ENCODE measurements at places on chromosomes 7 and 10. TPM values are rescaled to one million over a fixed set of nuclear protein-coding genes. Genes with fewer than 3 reads are reported as not detected.

DNA sequence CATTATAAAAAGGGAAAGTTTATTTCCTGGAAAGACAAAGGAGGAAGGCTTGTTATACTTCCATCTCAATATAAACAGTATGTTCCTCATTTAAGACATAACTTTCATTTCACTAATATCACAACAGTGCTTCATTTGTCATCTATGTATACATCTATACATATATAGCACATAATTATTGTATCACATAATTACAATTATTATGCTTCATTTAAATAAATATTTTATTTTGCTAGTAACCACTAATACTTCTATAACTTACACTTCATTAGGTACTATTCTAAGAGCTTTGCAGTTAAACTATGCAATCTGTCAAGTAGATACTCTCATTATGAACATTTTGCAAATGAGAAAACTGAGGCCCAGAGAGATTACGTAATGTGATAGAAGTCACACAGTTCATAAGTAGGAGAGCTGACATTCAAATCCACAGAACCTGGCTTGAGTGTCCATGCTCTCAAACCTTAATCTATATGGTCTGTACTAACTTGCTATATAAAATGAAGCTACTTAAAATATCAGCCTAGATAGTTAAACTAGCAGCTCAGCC, 86.5 kb downstream of the PPP1R3A start:
- no peaks in the 10 kb centered on the region for H3K27me3 ChIP-seq
- no peak overlapping the region for H3K27ac ChIP-seq
- no peaks in the 10 kb centered on the region for H3K36me3 ChIP-seq
- no peaks in the 10 kb centered on the region for H3K4me1 ChIP-seq

GRCh38 chr7:332020-332517, 42.1 kb downstream of the FOXL3 start:
- H3K4me1 ChIP-seq, result no peaks in the 10 kb centered on the region
- DNase-seq, result no peak
- H3K36me3 ChIP-seq, result no peaks in the 10 kb centered on the region
- no peaks in the 10 kb centered on the region for H3K27me3 ChIP-seq

The IGF2BP3 gene
- total RNA-seq, result 0.70 TPM

The TBX20 gene
- total RNA-seq, result 0.12 TPM

GRCh38 chr7:121395494-121395960, 581 bp downstream of the FAM3C start:
- peaks cover 36% of the 10 kb centered on the region for H3K4me1 ChIP-seq
- no peaks in the 10 kb centered on the region for H3K27me3 ChIP-seq
- peak overlapping the region; percentile 79 for H3K27ac ChIP-seq
- peak overlapping the region; percentile 92 for H3K4me3 ChIP-seq
- DNase-seq, result peak; percentile 68

DNA sequence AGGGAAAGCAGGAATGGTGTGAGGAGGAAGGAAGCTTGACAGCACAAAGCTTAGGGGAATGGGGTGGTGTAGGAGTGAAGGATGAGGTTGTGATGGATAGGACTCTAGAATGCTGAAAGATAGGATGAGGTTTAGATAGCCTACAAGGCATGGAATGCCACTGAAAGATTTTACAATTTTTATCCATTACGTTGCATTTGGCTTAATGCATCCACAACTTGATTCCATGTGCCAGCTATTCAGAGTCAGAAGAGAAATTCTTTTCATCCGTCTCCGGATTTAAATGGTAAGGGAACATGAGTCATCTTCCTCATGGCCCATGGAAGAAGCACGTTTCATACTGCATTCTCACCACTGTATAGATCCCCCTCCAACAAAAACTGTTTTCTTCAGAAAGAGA, 212.4 kb upstream of the BMPER start:
- DNase-seq, result no peak
- H3K27me3 ChIP-seq, result no peaks in the 10 kb centered on the region
- peaks cover 5% of the 10 kb centered on the region for H3K36me3 ChIP-seq
- H3K4me3 ChIP-seq, result no peak overlapping the region

- peaks cover 18% of the 10 kb centered on the region for H3K27me3 ChIP-seq
- H3K27ac ChIP-seq, result no peak overlapping the region
- no peak for DNase-seq
- H3K4me1 ChIP-seq, result no peaks in the 10 kb centered on the region
- peaks cover 2% of the 10 kb centered on the region for H3K36me3 ChIP-seq
These were observed 137.3 kb downstream of the HECW1 start for GRCh38 chr7:43249823-43250145.

- no peaks in the 10 kb centered on the region for H3K36me3 ChIP-seq
- no peak overlapping the region for H3K4me3 ChIP-seq
- no peak for DNase-seq
- H3K27ac ChIP-seq, result no peak overlapping the region
- H3K4me1 ChIP-seq, result peaks cover 9% of the 10 kb centered on the region
These were observed 93.8 kb upstream of the SMNDC1 start for GRCh38 chr10:110398419-110399105.

The HOGA1 gene
- not detected for total RNA-seq

DNA sequence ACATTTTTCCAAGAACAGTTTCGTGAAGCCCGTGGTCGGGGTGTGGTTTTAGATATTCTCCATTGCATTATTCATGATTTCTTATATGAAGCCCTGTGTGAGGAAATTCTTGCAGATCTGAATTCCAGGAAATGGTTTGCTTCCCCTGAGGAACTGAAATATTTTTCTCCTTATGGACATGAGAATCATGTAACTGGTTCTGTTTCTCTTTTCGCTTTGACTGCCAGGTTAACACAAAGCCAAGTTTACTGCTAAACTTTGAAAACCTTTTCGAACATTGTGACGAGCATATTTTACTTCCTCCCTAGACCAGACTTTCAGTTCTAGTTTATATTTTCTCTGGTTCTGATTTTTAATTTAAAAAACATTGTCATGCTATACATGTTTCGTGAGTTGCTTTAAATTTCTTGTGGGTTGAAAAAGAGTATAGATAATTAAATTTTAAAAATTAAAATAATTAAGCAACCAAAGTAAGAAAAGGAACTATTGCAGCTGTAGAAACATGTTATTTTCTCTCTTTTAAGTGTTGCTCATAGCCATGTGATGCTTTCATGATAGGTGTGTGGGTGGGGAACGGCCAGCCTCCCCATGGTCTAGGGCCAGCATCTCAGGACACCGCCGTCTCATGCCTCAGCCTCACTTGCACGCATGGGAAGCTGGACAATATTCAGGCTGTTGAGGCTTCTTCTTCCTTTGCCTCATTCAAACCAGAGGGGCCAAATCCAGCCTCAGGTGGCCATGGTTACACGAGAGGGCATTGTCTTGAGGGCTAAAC, 97.1 kb downstream of the CREB5 start:
- no peaks in the 10 kb centered on the region for H3K36me3 ChIP-seq
- no peak overlapping the region for H3K4me3 ChIP-seq

The CYP26C1 gene
- not detected for total RNA-seq

GRCh38 chr7:28862595-28863272, 95.4 kb downstream of the TRIL start:
- peaks cover 27% of the 10 kb centered on the region for H3K27me3 ChIP-seq
- H3K27ac ChIP-seq, result no peak overlapping the region
- no peak for DNase-seq
- H3K4me3 ChIP-seq, result no peak overlapping the region

The C10orf53 gene
- total RNA-seq, result not detected

DNA sequence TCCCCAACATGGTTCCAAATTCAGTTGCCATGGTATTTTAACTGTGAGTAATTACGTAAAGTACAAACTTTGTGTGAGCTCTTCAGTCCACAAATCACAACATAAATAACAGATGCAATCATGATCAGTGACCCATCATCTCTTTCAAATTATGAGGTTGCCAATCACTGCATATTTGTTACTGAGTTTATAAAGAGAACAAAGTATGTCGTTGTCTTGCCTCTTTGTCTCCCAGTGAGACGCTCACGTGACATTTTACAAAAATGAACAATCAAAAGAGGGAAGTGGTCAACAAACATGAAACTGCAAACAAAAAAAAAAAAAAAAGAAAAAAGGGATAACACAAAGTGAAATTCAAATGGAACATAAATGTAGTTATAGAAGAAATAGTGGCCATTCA, 122.7 kb upstream of the PDSS1 start:
- peaks cover 3% of the 10 kb centered on the region for H3K4me1 ChIP-seq
- H3K4me3 ChIP-seq, result no peak overlapping the region
- H3K36me3 ChIP-seq, result peaks cover 51% of the 10 kb centered on the region
- no peak for DNase-seq

GRCh38 chr7:149863500-149863899, 10.3 kb upstream of the ATP6V0E2 start:
- peaks cover 50% of the 10 kb centered on the region for H3K4me1 ChIP-seq
- no peaks in the 10 kb centered on the region for H3K27me3 ChIP-seq
- H3K4me3 ChIP-seq, result no peak overlapping the region
- peak overlapping the region; percentile 12 for H3K27ac ChIP-seq
- H3K36me3 ChIP-seq, result peaks cover 4% of the 10 kb centered on the region

DNA sequence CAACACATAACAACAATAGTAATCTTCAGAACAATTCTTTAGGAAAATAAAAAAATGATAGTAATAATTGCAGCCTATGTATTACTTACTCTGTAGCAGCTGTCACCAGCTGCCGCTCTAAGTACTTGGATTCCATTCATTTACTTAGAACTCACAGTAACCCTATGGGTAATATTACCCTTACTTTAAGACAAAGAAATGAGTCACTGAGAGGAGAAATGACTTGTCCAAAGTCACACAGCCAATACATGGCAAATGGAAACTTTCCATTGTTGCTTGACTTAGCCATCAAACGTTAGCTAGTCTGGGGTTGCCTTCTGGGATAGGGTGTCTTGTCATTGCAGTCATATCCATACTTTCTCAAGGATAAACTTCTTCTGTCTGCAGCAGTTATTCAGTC, 3.6 kb downstream of the CCNY start:
- H3K4me3 ChIP-seq, result peak overlapping the region; percentile 26
- H3K27ac ChIP-seq, result peak overlapping the region; percentile 75
- no peaks in the 10 kb centered on the region for H3K27me3 ChIP-seq
- peaks cover 66% of the 10 kb centered on the region for H3K4me1 ChIP-seq

The FIS1 gene
- total RNA-seq, result 106 TPM

The SLC39A12 gene
- total RNA-seq, result not detected

The PTPRN2 gene
- total RNA-seq, result 0.72 TPM

DNA sequence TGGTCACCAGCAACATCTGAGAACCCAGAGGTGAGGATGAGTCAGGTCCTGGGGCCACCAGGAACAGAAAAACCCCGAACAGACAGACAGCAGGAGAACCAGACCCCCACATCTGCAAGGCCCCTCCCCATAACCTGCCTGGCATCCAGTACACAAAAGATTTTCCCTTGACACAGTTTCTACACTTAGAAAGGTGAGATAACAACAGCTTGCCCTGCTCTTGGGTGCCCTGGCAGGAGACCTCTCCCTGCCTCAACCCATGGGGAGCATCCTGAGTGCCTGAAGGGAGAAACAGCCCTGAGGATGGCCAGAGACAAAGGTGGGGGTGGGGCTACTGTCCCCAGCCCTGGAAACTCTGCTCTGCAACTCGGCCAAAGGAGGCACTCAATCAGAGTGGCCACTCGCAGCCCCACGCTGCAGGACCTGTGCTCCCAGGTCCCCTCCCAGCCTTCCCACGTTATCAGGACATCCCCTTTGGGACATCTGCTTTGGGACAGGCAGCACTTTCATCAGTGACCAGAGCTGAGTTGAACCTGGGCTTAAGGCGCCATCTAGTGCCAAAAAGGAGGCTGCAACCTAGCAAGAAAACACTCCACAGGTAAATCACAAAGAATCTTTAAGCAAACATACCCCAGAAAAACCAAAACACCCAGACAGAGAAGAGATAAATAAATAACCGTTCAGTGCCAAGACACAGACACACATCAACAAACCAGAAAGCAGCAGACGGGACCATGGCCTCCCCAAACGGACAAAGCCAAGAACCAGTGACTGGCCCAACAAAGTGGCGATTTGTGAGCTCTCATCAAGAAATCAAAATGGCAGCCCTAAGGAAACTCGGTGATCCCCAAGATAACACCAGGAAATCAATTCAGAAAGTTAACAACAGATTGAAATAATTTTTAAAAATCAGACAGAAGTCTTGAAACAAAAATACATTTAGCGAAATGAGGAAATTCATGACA, 233.7 kb downstream of the PTPRN2 start:
- no peaks in the 10 kb centered on the region for H3K4me1 ChIP-seq
- no peak overlapping the region for H3K4me3 ChIP-seq
- H3K36me3 ChIP-seq, result peaks cover 2% of the 10 kb centered on the region
- DNase-seq, result peak; percentile 9

GRCh38 chr10:81911328-81911727, 36.3 kb downstream of the NRG3 start:
- no peak overlapping the region for H3K4me3 ChIP-seq
- no peaks in the 10 kb centered on the region for H3K27me3 ChIP-seq
- no peak for DNase-seq
- H3K4me1 ChIP-seq, result no peaks in the 10 kb centered on the region

GRCh38 chr10:68955355-68955831, 577 bp upstream of the DDX21 start:
- peak; percentile 34 for DNase-seq
- peaks cover 51% of the 10 kb centered on the region for H3K36me3 ChIP-seq
- peaks cover 4% of the 10 kb centered on the region for H3K27me3 ChIP-seq

DNA sequence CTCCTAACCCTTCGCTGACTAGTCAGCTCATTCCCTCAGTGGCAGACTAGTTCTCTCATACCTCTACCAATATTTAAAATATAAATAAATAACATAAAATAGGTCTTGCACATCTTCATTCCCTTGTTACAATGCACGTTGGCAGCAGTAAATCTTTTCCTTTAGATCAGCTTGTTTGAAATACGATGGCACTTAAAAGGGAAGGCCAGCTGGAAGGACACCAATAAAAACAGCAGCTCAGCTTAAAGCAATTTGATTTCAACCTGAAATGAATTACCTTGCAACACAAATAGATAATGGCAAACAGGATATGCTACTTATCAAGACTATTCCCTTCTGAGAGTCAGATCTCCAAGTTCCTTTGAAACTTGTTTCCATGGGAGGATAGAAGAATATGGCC, 321.8 kb downstream of the GFRA1 start:
- DNase-seq, result no peak
- no peaks in the 10 kb centered on the region for H3K36me3 ChIP-seq
- H3K27me3 ChIP-seq, result no peaks in the 10 kb centered on the region
- no peak overlapping the region for H3K27ac ChIP-seq
- no peaks in the 10 kb centered on the region for H3K4me1 ChIP-seq

GRCh38 chr10:72238392-72239175, 22.5 kb upstream of the ASCC1 start:
- no peak for DNase-seq
- H3K27ac ChIP-seq, result no peak overlapping the region
- H3K36me3 ChIP-seq, result peaks cover 19% of the 10 kb centered on the region
- no peaks in the 10 kb centered on the region for H3K27me3 ChIP-seq
- peaks cover 33% of the 10 kb centered on the region for H3K4me1 ChIP-seq

The KAT6B gene
- 22.2 TPM for total RNA-seq

DNA sequence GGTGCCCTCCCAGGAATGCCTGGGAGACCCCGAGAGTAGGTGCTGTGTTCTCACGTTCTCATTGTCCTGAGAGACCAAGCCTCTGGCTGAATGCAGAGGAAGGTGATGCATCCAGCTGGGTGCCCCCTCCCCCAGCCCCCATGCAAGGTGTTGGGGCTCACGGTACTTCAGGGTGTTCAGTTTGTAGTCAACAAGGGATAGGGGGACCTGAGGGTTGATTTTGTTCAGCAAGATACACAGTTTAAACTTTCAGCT, 60.4 kb upstream of the DUSP5 start:
- H3K4me1 ChIP-seq, result peaks cover 4% of the 10 kb centered on the region
- no peaks in the 10 kb centered on the region for H3K27me3 ChIP-seq
- no peak for DNase-seq
- H3K36me3 ChIP-seq, result no peaks in the 10 kb centered on the region
- H3K27ac ChIP-seq, result no peak overlapping the region
- H3K4me3 ChIP-seq, result no peak overlapping the region

All from activated naive CD8-positive, alpha-beta T cell treated with anti-CD3 and anti-CD28 coated beads for 36 hours (primary cell).